ENCODE measurements at places on chromosomes 2 and 18. TPM values are rescaled to one million over a fixed set of nuclear protein-coding genes. Genes with fewer than 3 reads are reported as not detected.

DNA sequence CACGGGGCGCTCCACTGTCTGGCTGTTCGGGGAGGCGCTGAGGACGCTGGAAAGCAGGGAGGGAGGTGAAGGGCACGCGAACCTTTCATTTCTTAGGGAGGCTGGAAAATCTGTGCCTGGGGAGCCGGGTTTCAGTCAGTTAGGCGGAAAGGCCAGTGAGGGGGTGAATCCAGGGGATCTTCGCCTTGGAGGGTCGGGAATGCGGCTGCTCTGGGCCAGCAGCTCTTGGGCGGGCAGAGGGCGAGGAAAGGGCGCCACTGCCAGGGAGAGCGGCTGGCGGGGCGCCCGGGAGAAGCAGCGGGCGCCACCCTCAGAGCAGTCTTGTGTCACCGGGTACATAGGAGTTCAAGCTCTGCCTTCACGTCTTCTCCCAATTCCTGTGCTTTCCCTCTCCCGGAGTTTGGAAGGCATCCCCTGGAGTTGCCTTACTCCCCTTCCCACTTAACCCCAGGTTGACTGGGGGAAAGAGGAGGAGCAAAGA lies 1.4 kb downstream of the CCDC85A start:
- H3K27me3 ChIP-seq: peaks cover 49% of the 10 kb centered on the region
- H3K36me3 ChIP-seq: no peaks in the 10 kb centered on the region
- H3K27ac ChIP-seq: no peak overlapping the region
- DNase-seq: no peak
- peaks cover 8% of the 10 kb centered on the region for H3K4me1 ChIP-seq

GRCh38 chr2:9462313-9462712 lies 12.0 kb upstream of the IAH1 start:
- H3K4me1 ChIP-seq: peaks cover 11% of the 10 kb centered on the region
- H3K27ac ChIP-seq: no peak overlapping the region
- H3K4me3 ChIP-seq: no peak overlapping the region
- no peak for DNase-seq
- peaks cover 43% of the 10 kb centered on the region for H3K36me3 ChIP-seq

DNA sequence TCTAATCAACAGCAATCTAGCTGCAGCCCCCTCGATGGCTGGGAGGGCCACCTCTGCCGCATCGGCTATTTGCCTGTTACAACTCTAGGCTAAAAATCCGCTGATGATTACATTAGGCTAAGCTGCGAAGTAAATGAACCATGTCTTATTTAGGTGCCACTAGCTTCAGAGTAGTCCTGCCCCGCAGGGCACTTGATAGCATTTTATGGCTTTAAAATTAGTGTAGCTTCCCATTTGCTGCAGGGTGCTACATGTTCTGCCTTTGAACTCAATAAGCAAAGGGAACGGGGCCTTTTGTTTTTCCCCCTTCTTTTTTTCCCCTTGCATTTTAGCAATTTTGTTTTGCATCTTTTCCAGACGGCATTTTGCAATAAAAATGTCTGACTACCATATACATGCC lies 270.2 kb downstream of the GBX2 start:
- H3K27ac ChIP-seq: no peak overlapping the region
- no peak for DNase-seq
- H3K36me3 ChIP-seq: no peaks in the 10 kb centered on the region
- H3K27me3 ChIP-seq: no peaks in the 10 kb centered on the region
- no peaks in the 10 kb centered on the region for H3K4me1 ChIP-seq

DNA sequence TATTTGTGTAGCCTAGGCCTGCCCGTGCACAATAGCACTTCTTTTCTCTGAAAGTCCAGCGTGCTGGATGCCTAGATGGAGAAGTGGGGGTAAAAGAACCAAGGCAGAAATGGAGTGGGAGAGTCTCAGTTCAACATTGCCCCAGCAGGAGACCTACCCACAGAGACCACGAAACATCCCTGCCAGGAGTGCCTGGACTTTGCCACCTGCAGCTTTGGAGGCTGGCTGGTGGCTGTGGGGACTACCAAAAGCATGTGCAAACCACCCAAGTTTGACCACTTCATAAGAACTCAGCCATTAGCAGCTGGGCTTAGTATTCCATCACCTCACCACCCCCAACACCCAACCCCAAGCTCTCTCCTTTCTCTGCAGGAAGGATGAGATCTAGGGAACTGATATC lies 416.9 kb upstream of the ID2 start:
- H3K27ac ChIP-seq: no peak overlapping the region
- no peak overlapping the region for H3K4me3 ChIP-seq
- H3K27me3 ChIP-seq: no peaks in the 10 kb centered on the region
- DNase-seq: no peak
- no peaks in the 10 kb centered on the region for H3K36me3 ChIP-seq
- no peaks in the 10 kb centered on the region for H3K4me1 ChIP-seq

DNA sequence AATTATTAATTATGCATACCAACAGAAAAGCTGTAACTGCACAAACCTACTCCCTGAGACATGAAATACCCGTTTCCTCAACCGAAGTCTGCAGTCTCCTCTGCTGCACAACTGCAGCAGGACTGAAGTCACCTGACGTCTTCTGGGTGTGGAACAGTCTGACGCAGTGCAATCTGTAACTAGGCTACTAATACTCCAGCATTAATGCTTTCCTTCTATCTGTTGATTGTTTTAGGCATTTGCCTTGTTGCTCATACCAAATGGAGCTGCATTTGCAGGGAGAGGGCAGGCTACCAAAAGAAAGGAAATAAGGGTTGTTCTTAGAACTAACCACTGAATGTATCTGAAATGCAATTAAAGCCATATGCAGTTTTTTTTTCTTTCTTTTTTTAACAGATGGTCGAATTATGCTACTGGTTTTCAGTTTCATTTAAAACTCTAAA lies 40.1 kb downstream of the RTN4 start:
- H3K4me1 ChIP-seq: peaks cover 63% of the 10 kb centered on the region
- peak overlapping the region; percentile 81 for H3K4me3 ChIP-seq
- H3K27me3 ChIP-seq: no peaks in the 10 kb centered on the region
- no peaks in the 10 kb centered on the region for H3K36me3 ChIP-seq
- peak; percentile 40 for DNase-seq

DNA sequence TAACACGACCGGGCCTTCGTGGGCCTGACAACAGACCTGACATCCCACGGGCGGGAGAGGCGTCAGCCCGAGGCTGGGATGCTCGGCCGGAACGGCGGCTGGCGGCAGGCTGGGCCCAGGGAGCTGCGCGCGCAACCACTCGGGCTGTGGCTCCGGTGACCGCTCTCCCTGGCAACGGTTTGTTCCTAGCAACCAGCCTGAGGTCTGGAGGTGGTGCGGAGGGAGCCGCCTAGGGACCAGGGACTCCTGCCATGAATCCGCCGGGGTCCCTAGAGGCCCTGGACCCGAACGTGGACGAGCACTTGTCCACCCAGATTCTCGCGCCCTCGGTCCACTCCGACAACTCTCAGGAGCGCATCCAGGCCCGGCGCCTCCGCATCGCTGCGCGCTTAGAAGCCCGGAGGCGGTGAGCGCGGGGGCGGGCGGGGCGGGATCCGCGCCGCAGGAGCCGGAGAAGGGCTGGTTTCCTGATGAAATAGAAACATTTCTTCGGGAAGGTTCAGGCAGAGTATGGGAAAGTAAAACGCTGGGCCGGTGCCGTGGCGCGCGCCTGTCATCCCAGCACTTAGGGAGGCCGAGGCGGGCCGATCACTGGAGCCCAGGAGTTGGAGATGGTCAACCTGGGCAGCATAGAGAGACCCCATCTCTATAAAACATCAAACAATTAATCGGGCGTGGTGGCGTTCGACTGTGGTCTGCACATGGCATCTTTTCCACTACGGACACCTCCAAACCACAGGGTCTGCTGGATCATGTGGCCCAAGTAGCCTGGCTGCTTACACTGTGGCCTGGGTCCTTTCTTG lies at the start of gene DRC1:
Gene DRC1 (plus strand): TSS at position 182 of the 803 bp plus-strand sequence. CDS start 70 bp downstream, at position 252.
- peak; percentile 48 for DNase-seq
- peaks cover 9% of the 10 kb centered on the region for H3K27me3 ChIP-seq
- H3K27ac ChIP-seq: no peak within 1 kb of the TSS
- no peaks in the 10 kb centered on the region for H3K36me3 ChIP-seq

GRCh38 chr2:69764286-69765095 lies 22.6 kb downstream of the ANXA4 start:
- H3K36me3 ChIP-seq: no peaks in the 10 kb centered on the region
- no peak overlapping the region for H3K4me3 ChIP-seq
- no peak for DNase-seq

DNA sequence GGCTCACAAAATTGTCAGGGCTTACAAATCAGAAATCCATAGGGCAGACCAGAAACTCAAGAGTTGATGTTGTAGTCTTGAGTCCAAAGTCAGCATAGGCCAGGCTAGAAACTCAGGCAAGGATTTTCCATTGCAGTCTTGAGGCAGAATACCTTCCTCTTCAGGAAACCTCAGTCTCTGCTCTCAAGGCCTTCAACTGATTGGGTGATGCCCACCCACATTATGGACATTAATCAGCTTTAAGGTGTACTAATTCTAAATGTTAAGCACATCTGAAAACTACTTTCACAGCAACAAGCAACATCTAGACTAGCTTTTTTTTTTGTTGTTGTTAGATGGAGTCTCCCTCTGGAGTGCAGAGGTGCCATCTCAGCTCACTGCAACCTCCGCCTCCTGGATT lies 31.3 kb upstream of the ZNF512 start:
- no peak overlapping the region for H3K27ac ChIP-seq
- no peak overlapping the region for H3K4me3 ChIP-seq
- H3K4me1 ChIP-seq: no peaks in the 10 kb centered on the region
- H3K36me3 ChIP-seq: no peaks in the 10 kb centered on the region

DNA sequence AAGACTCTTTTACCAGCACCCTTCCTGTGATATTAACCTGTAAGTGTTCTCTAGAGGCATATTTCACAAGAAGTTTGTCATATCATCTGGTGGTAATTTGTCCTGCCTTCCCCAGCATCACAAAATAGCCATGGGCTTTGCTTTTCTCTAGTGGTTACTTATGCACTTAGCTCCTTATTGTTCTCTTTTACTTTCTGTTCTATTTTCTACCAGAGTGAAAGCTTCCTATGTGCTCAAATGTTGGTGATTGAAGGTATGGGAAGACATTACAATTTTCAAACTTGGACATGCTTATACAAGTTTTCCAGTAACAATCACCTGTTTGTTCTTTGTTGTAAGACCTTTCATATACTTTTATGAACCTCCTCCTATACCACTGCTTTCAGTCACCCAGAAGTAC lies 87.0 kb upstream of the KCNH7 start:
- H3K4me1 ChIP-seq: no peaks in the 10 kb centered on the region
- H3K27ac ChIP-seq: no peak overlapping the region
- no peak for DNase-seq
- H3K4me3 ChIP-seq: no peak overlapping the region
- H3K27me3 ChIP-seq: no peaks in the 10 kb centered on the region

GRCh38 chr2:21229302-21229701 lies 105.5 kb downstream of the TDRD15 start:
- DNase-seq: no peak
- H3K27me3 ChIP-seq: no peaks in the 10 kb centered on the region
- no peak overlapping the region for H3K27ac ChIP-seq
- no peaks in the 10 kb centered on the region for H3K4me1 ChIP-seq

The PROC gene
- not detected for total RNA-seq

The REEP1 gene
- total RNA-seq: 0.07 TPM

The LCT gene
- 0.02 TPM for total RNA-seq

The SLC9A2 gene
- total RNA-seq: not detected

The POTEJ gene
- total RNA-seq: not detected
